ENCODE measurements at places on chromosomes 4 and X. TPM values are rescaled to one million over a fixed set of nuclear protein-coding genes. Genes with fewer than 3 reads are reported as not detected.

The ARFIP1 gene
- total RNA-seq = 37.5 TPM

The PDE5A gene
- 567 TPM for total RNA-seq

The NUP54 gene
- 44.4 TPM for total RNA-seq

The PLP1 gene
- total RNA-seq = 0.28 TPM

The ANXA3 gene
- 5.0 TPM for total RNA-seq

The STK32B gene
- total RNA-seq = 5.8 TPM

The BEX2 gene
- total RNA-seq = not detected

The MEPE gene
- not detected for total RNA-seq

The ENAM gene
- under 0.01 TPM for total RNA-seq

Data from IMR-90 (cell line).